Hematopoietic multipotent progenitor cell treated with erythropoietin and hydrocortisone succinate and interleukin-3 and kit ligand, for 17 days (in vitro differentiated cells): ENCODE measurements at places on chromosomes 1 and 21.

DNA sequence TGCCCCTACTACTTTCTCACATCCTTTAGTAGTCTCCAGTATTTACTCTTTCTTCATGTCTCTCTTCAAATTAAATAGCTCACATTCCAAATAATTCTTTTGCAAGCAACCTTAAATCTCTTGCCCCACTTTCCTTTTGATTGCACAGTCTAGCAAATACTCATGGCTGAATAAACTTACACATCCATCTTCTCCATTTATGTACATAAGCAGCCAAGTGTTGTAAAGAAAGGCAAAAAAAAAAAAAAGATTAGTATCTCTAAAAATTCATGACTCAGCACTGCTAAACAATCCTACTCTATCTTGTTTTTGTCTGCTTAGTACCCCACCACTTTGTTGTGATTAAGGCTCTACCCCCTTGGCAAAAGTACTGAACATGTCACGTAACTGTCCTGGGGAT lies 42.6 kb downstream of the F13B start:
- DNase-seq = no peak

DNA sequence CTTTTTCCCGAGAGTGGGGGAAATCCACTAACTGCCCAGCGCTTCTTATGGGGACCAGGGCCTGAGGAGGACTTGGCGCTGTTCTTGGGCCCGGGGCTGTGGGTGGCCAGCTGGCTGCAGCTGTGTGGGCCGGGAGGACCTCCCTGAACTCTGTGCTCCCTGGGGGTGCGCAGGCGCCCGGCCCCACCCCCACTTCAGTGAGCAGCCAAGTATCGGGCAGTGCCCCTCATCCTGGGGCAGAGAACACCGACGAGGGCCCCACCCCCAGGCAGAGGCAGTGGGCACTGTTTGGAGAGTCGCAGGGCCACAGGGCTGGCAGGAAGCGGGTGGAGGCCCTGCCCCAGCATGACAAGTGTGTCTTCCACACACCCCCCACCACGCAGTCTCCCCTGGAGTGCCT lies 32.5 kb upstream of the SLC19A1 start:
- no peak for DNase-seq

GRCh38 chr1:154129391-154129970 lies 25.4 kb downstream of the NUP210L start:
- no peak for DNase-seq

DNA sequence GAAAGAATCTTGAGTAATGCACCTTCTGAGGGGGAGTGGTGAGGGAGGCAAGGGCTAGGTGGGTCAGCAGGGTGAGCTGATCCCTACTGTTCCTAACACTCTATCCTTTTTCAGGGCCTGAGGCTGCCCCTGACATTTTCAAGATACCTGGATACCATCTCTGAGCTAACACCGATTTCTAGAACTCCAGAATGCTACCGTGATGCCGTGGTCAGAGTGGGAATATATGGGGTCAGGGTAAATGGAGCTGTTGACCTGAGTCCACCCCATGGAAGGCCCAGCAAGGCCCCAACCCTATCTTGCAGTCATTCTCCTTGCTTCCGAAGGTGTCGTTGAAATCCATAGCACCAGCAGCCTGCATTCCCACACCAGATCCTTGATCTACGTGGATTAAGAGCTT lies 18.0 kb upstream of the PTPRF start:
- DNase-seq = no peak

GRCh38 chr21:45289655-45290515 lies 2.2 kb upstream of the POFUT2 start:
- DNase-seq = no peak

GRCh38 chr1:7265771-7266371 lies 480.6 kb downstream of the CAMTA1 start:
- no peak for DNase-seq

GRCh38 chr1:114126261-114127095 lies 27.2 kb downstream of the SYT6 start:
- no peak for DNase-seq

DNA sequence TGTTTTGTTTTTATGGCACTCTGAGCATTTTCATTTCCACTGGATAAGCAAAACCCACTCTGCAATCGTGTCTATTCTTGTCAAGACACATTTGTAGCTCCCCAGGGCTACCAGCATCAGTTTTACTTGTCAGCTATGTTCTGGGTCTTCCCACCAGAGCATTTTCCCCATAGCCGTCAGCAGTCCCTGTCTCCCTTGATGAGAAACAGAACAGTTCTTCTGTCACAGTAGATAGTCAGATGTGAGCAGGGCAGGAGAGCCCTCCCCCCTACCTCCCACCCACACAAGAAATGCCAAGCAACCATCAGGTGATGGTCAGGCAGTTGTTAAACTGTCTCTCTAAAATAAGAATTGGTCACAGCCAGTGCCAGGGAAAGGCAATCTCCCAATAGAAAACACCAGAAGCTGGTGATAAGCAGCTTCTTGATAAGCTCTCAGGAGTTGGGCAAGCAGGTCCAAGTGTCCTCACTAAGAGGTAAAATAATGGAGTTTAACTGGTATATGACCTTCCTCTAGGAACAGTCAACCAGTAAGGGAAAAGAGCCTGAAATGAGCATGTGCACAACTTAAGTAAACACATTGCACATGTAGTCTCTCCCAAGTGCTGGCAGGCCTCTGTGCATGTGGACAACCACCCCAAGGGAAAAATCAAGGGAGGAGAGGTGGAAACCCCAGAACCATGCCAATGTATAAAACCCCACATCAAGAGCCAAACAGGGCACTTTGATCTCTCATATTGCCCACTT lies 208.2 kb downstream of the S1PR1 start:
- DNase-seq = no peak

- DNase-seq = no peak
Measured at GRCh38 chr1:221440658-221441057, 301.2 kb downstream of the DUSP10 start.

- DNase-seq = no peak
Measured at GRCh38 chr1:176989754-176990153, 174.8 kb downstream of the ASTN1 start.

DNA sequence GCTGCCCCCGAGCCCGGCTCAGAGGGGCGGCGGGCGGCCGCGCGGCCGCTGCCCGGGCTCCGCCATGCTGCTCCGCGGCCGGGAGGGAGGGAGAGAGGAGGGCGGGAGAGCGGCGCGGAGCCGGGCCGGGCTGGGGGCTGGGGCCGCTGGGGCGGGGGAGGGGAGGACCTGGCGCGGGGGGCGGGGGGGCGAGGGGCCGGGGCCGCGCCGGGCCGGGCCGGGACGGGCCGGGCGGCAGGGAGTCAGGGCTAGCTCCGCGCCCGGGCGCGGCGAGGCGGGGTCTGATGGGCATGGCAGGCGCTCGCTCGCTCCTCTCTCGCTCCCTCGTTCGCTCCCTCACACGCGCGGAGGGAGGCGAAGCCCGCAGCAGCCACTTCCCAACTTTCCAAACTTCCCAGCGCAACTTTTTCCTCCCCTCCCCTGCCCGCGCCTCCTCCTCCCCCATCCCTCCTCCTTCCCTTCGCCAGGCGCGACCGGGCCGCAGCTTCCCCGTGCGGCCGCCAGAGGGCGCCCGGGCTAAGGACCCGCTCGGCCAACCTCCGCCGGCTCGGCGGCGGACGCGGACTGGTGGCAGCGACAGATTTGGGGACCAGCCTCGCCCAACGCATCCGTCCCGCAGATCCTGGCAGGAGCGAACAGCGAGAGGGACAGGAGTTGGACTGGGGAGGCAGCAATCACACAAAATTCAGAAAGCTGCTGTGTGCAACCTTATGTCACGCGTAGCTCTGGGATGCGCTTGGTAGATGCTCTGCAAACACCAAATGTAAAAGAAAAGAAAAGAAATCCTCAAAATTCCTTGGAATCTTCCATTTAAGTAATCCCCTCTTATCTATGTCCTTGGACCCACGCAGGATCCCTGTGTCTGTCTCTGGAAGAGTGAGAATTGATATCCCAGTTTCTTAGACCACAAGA lies at the start of gene TRABD2B:
Gene TRABD2B, minus strand, starts transcription at position 97 of the 912 bp plus-strand sequence.
- peak; percentile 48 for DNase-seq

DNA sequence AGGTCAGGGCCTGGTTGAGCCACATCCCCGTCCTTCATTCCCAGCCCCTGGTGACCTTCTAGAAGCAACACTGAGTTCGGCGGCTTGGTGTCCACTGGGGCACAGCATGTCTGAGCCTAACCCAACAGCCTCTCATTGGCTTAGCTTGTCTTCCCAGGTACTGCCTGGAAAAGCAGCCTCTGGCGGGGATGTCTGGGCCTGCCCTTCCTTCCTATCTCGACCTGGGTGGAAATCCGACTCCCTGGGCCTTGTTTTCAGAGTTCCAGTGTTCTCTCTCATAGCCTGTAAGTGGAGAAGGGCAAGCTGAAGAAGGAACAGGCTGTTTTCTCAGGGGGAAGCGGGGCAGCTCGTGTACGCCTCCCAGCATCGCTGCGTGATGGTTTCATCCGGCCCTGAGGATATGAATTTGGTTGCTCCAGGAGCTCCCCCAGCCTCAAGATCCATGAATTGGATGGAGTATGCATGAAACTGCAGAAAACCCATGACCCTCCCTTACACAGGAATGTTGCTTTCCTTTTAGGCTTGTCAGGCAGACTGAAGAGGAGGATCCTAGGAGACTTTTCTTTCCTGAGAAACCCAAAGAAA lies 116.5 kb upstream of the IRF2BP2 start:
- DNase-seq = no peak

DNA sequence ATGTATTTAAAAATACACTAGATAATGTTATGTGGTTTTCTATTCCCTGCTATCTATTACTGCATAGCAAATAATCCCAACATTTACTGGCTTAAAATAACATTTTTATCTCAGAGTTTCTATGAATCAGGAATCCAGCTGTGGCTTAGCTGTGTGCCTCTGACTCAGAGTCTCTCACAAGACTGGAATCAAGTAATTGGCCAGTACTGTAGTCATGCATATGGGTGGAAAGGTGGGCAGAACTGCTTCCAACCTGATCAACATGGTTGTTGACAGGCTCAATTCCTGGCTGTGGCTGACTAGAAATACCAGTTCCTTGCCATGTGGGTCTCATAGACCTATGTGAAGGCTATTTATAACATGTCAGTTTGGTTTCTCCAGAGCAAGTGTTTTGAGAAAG lies 131.8 kb downstream of the PDE4B start:
- no peak for DNase-seq

- DNase-seq = no peak
Measured at GRCh38 chr1:171798765-171799164, 17.3 kb downstream of the METTL13 start.

DNA sequence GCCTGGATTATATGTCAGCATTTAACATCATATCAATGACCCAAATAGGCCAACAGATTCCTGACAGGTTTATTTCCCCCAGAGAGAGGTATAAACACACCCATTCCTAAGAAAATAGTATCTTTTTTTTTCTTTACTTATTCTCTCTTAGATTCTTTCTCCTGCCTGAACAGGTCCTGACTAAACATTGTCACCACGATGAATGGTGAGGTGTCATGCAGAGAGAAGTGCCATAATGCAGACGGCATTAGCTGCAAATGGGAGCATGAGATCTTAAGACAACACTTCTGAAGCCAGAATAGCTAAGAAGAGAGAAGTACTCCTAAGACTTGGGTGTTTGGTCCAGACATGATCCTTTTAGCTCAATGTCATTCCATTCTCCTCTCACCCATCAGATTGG lies 131.3 kb downstream of the ZNF648 start:
- DNase-seq = no peak

DNA sequence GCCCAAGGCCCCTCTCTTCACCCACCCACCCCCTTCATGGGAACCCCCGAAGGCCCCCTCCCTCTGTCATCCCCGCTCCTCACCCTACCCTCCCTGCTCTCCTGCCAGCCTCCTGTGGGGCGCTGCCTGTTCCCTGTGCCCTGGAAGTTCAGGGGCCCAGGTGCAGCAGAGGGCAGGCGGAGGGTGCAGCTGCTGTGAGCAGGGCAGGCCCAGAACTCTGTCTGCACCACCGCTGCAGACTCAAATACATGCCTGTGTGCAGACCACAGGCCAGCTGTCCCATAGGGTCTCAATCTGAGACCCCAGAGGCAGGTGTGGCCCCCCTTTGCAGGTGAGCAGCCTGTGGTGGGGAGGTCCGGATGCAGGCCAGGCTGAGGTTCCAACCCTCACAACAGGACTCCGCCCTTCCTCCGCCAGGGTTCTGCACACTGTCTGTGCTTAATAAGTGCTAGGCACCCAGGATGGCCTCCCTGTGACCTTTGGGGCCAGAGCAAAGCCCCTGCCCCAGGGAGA lies 62.5 kb downstream of the WNT9A start:
- no peak for DNase-seq

DNA sequence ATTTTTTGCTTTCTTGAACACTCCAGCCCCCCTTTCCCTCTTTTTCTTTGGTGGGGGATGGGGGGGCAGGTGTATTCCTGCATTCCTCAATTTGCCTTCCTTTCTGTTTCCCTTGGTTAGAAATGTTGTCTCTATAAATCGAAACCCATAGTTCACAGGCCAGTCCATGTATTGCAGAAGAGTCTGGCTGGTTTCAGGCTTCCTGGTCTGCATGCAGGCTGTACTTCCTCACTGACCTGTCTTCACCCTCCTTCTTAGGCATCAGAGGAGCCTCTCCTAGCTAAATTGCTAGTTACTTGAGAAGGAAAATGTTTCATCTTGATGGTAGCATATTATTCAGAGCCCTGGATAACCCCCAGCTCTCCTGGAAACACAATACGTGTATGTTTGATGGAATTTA lies 140.0 kb downstream of the SPATA46 start:
- no peak for DNase-seq

DNA sequence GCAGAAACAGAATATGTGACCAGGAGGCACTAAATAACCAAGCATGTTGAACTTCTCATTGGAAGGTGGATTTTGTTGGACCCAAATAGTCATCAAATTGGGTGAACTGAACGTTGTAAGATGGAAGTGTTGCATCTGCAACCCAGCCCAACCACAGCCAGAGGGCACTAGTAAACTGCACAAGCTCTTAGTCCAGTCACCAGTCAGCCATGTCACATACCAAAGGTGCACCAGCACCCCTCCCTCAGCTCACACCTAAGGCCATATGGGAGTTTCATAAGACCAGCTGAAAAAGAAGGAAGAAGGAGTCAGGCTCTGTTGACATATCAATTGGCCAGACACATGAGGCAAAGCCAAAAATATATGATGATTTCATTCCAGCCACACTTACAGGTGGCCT lies 481.7 kb upstream of the NR5A2 start:
- no peak for DNase-seq
